ENCODE measurements at places on chromosomes 12 and 14. TPM values are rescaled to one million over a fixed set of nuclear protein-coding genes. Genes with fewer than 3 reads are reported as not detected.
A peak's percentile ranks its signal among the peaks of the same experiment; 100 is the strongest.

Gene PTPN21
- 30.1 TPM for total RNA-seq

Gene RPL10L
- not detected for total RNA-seq

Gene CLMN
- total RNA-seq: 31.2 TPM

Gene TSHR
- total RNA-seq: not detected

Gene SLC35E3
- total RNA-seq: 23.1 TPM

Gene CCND2
- 124 TPM for total RNA-seq

Gene KMT2D
- total RNA-seq: 67.2 TPM

GRCh38 chr14:38883127-38883526 is 219.9 kb downstream of the SEC23A start:
- no peaks in the 10 kb centered on the region for H3K27me3 ChIP-seq
- no peak overlapping the region for H3K27ac ChIP-seq
- no peak for DNase-seq
- no peak overlapping the region for H3K4me3 ChIP-seq
- H3K36me3 ChIP-seq: no peaks in the 10 kb centered on the region
- H3K4me1 ChIP-seq: no peaks in the 10 kb centered on the region

GRCh38 chr14:73777420-73777819 is 63.2 kb upstream of the PNMA1 start:
- no peak overlapping the region for H3K27ac ChIP-seq
- no peak for DNase-seq
- H3K27me3 ChIP-seq: no peaks in the 10 kb centered on the region
- no peak overlapping the region for H3K4me3 ChIP-seq
- no peaks in the 10 kb centered on the region for H3K4me1 ChIP-seq
- no peaks in the 10 kb centered on the region for H3K36me3 ChIP-seq

DNA sequence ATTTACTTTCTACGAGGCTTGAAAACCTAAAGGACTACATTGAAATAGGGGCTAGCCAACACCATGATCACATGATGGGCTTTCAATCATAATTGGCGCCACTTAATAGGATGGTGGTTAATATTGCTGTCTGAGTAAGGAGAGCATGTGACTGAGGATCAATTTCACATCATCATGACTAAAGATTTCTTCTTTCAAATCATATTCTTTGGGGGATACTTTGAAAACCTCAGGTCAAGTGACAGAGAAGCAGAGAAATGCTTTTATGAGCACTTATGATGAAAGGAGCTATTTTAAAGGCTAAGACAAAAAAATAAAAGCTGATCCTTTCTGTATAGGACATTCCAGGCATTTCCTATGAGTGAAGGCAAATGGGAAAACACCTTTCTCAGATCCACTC is 42.9 kb upstream of the KRAS start:
- H3K27ac ChIP-seq: no peak overlapping the region
- no peak overlapping the region for H3K4me3 ChIP-seq
- DNase-seq: no peak
- no peaks in the 10 kb centered on the region for H3K4me1 ChIP-seq
- H3K27me3 ChIP-seq: no peaks in the 10 kb centered on the region
- H3K36me3 ChIP-seq: no peaks in the 10 kb centered on the region

- H3K27me3 ChIP-seq: no peaks in the 10 kb centered on the region
- H3K36me3 ChIP-seq: no peaks in the 10 kb centered on the region
- H3K4me1 ChIP-seq: peaks cover 24% of the 10 kb centered on the region
- peak overlapping the region; percentile 58 for H3K27ac ChIP-seq
- DNase-seq: no peak
- no peak overlapping the region for H3K4me3 ChIP-seq
Observed at GRCh38 chr14:61488417-61489401, 167.3 kb downstream of the PRKCH start.

- H3K27ac ChIP-seq: no peak overlapping the region
- DNase-seq: no peak
- peaks cover 15% of the 10 kb centered on the region for H3K4me1 ChIP-seq
- peaks cover 63% of the 10 kb centered on the region for H3K27me3 ChIP-seq
Observed at GRCh38 chr14:99246536-99247097, 25.4 kb downstream of the BCL11B start.

DNA sequence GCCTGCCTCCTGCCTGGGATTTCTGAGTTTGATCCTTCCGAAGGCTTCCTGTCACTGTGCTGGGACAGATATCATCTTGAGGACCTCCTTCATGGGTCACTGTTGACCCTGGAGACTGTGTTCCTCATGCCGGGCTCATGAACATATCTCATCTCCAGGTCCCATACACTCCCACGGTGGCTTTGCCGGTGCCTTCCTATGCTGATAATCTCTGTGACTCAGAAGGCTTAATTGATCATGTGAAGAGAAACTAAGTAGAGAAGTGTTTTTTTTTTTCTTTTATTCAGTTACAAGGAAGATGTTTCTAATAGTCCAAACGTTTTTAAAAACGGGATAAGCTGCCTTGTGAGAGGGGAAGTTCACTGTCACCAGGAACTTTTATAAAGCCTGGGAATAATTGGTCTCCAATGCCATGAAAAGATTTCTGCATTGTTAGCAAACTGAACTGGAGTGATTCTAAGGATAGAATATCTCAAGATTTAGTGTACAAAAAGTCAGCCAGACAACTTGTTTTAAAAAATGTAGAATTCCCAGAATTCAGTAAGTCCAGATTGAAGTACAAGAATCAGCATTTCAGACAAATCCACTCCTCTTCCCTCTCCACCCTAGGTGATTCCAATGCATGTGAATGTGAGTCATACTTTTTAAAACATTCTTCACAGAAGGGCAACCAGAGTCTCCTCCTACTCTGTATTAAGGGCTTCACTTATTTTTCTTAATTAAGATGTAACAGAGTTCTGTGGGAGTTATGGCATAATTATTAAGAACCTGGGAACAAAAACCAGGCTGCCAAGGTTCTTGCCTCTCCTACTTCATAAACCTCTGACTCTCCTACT is 139.8 kb upstream of the LGR5 start:
- H3K4me1 ChIP-seq: no peaks in the 10 kb centered on the region
- H3K36me3 ChIP-seq: no peaks in the 10 kb centered on the region
- no peak overlapping the region for H3K27ac ChIP-seq
- H3K27me3 ChIP-seq: no peaks in the 10 kb centered on the region

- H3K36me3 ChIP-seq: no peaks in the 10 kb centered on the region
- no peaks in the 10 kb centered on the region for H3K27me3 ChIP-seq
- H3K4me1 ChIP-seq: no peaks in the 10 kb centered on the region
- H3K27ac ChIP-seq: no peak overlapping the region
Observed at GRCh38 chr12:82765971-82766705, 79.4 kb downstream of the TMTC2 start.

GRCh38 chr14:85417396-85417795 is 112.5 kb upstream of the FLRT2 start:
- no peaks in the 10 kb centered on the region for H3K27me3 ChIP-seq
- no peak overlapping the region for H3K4me3 ChIP-seq
- no peaks in the 10 kb centered on the region for H3K4me1 ChIP-seq
- H3K36me3 ChIP-seq: no peaks in the 10 kb centered on the region
- H3K27ac ChIP-seq: peak overlapping the region; percentile 66

- DNase-seq: no peak
- no peaks in the 10 kb centered on the region for H3K27me3 ChIP-seq
- H3K4me1 ChIP-seq: no peaks in the 10 kb centered on the region
- no peaks in the 10 kb centered on the region for H3K36me3 ChIP-seq
Observed at GRCh38 chr12:34390846-34391700, 368.8 kb downstream of the ALG10 start.

DNA sequence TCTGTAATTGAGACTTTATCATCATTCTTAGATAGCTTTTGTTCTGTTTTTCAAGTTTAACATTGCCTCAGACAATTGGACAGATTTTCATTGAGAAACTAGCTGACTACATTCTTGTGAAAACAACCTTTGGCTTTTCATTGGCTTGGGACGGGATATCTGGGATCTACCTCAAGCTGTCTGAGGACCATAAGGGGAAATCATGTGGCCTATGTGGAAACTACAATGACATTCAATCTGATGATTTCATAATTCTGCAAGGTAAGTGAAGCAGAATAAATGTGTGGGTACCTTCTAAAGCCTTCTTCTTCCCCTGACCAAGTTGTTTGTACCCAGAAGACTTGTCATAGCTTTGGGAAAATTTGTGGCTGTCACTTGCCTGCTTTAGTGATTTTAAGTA is 133.5 kb downstream of the OTOGL start:
- H3K4me1 ChIP-seq: no peaks in the 10 kb centered on the region
- H3K27me3 ChIP-seq: no peaks in the 10 kb centered on the region
- DNase-seq: no peak

Data from tibial nerve (tissue), 4 donors.